ENCODE measurements at places on chromosomes 2 and 18. TPM values are rescaled to one million over a fixed set of nuclear protein-coding genes. Genes with fewer than 3 reads are reported as not detected.

MBOAT2 gene
- total RNA-seq, result 5.3 TPM

AGAP1 gene
- 2.3 TPM for total RNA-seq

SERPINB3 gene
- not detected for total RNA-seq

GATA6 gene
- total RNA-seq, result not detected

DNAH7 gene
- not detected for total RNA-seq

VWC2L gene
- not detected for total RNA-seq

BOK gene
- 0.17 TPM for total RNA-seq

MSGN1 gene
- not detected for total RNA-seq

ABCB11 gene
- total RNA-seq, result not detected

CEBPZ gene
- 68.2 TPM for total RNA-seq

KIAA2012 gene
- not detected for total RNA-seq

- DNase-seq, result no peak
Observed at GRCh38 chr2:100365434-100365833, 43.1 kb upstream of the LONRF2 start.

GRCh38 chr2:227908266-227909054, 37.0 kb downstream of the DAW1 start:
- DNase-seq, result no peak

- no peak for DNase-seq
Observed at GRCh38 chr2:108579623-108580022, 45.4 kb downstream of the LIMS1 start.

DNA sequence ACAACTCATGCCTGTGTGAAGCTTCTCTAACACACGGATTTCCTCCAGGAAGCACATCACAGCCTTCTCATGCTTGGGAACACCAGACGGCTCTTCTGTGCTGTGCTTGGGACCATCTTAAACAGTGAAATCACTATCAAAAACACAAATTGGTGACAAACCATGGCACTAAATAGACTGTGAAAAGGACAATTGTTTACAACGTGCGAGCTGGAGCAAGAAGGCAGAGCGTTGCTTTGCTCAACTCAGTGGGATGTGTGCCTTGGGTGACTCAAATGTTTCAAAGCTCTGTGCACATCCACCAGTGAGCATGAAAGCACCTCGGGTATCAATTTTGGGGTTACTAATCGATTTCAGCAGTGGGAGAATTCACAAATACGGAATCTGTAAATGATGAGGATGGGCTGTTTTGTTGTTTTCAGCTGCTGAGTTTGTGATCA, 182.4 kb upstream of the ARL4C start:
- no peak for DNase-seq

DNA sequence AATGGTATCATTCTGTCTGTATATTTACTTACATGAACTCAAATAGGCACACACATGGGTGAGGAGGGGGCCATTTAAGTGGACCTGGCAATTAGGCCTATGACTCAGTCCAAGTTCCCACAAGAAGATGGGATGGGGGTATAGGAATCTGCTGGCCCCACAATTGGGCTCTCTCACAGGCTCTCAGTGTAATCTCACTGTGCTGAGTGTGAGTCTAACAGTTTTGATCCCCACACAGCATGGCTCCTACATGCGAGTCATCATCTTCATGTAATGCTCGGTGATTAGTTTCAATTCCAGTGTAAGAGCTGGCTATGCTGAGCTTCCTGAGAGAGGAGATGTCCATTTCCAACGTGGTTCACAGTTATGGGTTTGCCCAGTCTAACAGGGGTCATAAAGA, 114.0 kb downstream of the GATA6 start:
- DNase-seq, result no peak

GRCh38 chr2:128390256-128390990, 71.8 kb upstream of the HS6ST1 start:
- DNase-seq, result no peak

DNA sequence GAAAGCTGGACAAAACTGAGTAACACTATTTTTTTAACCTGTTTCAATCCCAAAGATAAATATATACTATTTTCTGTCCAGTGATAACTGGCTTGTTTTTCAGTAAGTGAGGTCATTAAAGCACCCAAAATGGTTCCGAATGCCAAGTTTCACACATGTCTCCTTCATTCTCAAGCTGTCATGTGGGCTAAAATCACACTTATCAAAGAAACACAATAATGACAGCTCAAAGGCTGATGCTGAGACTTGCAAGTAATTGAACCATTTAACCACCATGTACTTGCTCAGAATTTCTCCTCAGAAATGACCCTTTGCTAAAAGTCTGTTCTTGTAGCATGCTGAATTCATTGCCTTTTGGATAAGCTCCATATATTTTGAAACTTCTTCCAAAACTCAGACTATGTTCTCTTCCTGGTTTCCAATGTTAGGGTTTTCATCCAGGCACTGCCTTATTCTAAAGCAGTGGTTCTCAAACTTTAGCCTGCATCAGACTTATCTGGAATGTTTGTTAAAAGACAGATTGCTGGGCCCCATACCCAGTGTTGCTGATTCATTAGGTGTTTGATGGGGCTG, 149.8 kb downstream of the VWC2L start:
- DNase-seq, result no peak

DNA sequence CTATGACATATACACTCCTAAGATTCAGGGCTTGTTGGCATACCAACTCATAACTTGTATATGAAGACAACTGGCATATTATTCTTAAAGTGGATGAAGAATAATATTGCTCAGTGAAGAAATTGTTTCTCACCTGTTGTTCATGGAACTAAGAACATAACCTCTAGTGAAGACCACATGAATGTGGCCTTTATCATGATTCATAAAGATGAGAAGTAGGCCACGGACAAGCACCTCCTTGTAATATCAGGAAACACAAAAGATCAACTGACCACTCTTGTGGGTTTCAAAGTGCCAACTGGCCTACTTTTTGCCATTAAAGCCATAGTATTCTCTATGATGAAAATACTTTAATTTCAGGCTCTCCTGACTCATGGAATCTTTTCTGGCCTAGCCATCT, 407.4 kb downstream of the GRB14 start:
- no peak for DNase-seq

- DNase-seq, result peak; percentile 61
Observed at GRCh38 chr2:176080540-176081375, 3.0 kb downstream of the EVX2 start.

GRCh38 chr2:174740721-174741120, 23.6 kb downstream of the CHRNA1 start:
- no peak for DNase-seq

GRCh38 chr18:417495-417894, 83.0 kb downstream of the COLEC12 start:
- no peak for DNase-seq

GRCh38 chr2:158718196-158718585, 76.9 kb upstream of the DAPL1 start:
- DNase-seq, result no peak

- no peak for DNase-seq
Observed at GRCh38 chr2:88615822-88616221, 11.4 kb downstream of the EIF2AK3 start.

GRCh38 chr18:50170004-50170403, 24.9 kb downstream of the MYO5B start:
- no peak for DNase-seq
